ENCODE measurements at places on chromosomes 11 and 22.

DNA sequence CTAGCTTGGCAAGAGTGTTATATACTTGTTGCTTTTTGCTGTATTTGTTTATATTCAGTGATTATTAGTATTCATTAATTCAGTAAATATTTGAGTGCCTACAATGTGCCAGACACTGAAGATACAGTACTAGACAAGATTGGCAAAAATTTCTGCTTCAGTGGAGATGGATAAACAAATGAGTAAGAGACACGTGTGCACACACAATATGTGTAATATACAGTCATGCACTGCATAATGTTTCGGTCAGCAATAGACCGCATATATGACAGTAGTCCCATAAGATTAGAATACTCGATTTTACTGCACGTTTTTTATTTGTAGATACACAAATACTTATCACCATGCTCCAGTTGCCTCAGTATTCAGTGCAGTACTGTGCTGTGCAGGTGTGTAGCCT, 104.9 kb upstream of the GAL start:
- no peak for DNase-seq

DNA sequence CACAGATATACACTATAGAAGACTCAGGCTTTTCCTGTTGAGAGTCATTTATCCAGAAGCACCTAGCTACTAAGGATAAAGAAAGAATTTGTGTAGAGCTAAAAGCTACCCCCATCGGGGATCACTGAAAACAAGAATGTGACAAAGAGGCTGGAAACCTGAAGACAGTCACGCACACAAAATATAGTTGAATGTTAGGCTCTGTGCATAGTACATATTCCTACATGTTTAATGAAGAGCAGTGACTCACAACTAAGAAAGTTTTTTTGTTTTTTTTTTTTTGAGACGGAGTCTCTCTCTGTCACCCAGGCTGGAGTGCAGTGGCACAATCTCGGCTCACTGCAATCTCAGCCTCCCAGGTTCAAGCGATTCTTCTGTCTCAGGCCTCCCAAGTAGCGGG, 8.4 kb downstream of the OR10V1 start:
- no peak for DNase-seq

DNA sequence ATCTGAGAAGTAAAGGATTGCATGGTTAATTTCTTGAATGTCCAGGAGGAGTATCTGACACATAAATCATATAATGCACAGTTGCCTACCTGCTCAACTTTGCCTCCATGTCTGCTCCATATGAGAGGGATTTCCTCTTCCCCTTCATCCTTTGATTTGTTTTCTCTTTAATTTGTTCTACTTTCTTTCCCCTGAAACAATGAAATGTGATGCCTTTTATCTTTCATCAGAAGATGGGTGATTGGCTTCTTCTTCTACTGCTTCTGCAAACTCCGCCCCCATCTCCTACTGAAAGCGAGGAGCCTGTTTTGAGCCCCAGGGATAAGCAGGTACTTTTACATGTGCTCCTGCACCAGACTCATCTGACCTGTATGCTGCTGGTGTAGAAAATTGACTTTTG, 9.9 kb upstream of the ETS1 start:
- no peak for DNase-seq

DNA sequence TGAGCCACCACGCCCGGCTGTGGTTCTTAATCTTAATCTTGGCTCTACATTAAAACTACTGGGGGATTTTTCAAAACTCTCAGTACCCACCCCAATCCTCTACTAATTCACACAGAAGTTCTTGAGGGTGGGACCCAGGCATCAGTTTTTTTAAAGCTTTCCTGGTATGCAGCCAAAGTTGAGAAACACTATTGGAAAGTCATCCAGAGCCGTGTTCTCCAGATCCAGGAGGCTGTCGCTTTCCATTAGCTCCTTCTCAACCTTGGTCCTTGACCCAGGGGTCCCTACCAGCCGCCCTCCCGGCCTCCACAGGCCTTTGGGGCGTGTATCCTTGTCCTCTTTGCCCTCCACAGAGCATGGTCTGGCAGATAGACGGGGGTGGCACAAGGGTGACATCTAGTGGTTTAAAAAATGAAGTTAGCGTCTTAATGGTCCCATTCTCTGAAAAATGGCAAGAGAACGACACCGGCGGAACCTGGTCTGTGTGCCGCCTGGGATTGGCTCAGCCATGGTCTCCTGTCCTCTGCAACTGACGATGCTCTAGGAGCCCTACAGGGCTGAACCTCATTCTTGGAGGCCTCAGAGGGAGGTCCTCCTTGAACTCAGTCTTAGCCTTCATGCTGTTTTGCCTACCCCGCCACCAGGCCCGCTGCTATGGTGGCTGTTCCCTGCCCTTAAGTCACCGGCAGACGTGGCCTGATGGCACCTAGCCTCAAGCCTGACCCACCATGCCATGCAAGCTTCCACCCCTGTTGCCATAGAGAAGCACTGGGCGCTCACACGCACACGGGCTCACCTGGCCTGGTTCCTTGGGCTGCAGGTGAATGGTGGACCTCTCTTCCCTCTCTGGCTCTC, 152.0 kb upstream of the SYN3 start:
- no peak for DNase-seq

DNA sequence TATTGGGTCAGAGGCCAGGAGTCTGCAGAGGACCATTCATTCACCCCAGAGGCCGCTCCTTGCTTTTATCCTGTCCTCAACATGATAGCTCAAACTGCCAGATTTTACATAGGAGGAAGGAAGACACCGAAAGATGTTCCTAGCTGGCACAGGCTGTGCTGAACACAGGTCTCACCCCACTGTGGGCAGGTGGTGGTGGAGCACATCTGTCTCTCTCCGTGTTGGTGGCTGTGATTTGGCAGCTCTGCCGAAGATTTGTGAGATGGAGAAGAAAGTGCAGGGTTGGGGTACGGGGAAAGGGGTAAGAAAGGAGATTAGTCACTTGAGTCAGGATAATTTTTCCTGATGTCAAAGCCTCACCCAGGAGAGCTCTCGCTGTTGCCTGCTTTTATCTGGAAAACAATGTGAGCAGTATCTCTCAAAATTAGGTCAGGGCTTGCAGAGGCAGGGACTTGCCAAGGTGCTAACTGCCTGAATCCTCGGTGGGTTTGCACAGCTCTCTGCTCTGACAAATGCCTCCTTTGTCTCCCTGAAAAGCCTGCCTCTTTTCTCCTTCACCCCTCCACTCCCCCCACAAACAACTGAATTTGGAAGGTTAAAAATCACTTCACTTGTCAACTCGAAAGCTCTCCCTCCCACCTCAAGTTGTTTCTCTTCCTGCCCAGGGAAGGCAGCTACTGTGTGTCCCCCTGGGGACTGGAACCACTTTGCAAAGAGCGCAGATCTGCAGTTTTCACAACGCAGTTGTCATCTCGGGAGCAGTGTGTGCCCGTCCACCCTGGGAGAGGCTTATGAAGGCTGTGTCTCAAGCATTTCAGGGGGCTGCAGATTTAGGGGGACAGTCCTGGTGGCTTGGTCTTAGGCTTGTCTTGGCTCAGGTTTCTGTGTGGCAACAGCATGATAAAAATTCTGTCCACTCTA, 299.7 kb downstream of the ST3GAL4 start:
- DNase-seq, result no peak

- DNase-seq, result no peak
Measured at GRCh38 chr22:37244922-37245722, 1.1 kb upstream of the RAC2 start.

DNA sequence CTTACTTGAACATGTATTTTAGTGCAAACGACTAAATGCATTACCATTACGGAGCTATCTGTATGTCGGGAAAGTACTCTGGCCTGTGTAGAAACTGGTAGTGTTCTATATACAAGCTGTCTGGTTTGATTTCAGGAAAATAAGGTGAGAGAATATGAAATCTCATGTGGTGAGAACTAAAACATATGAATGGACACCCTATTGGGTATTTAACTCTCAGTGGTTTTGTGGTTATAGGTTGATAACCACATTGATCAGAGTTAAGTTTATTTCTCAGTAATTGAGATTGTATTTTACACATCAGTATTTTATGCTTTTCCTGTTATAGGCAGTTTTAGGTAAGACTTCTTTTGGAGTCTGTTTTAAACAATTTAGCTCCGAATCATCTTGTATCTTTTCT, 10.4 kb downstream of the ANO5 start:
- DNase-seq, result no peak

GRCh38 chr11:68843052-68843561, 1.4 kb upstream of the CPT1A start:
- DNase-seq, result peak; percentile 68

DNA sequence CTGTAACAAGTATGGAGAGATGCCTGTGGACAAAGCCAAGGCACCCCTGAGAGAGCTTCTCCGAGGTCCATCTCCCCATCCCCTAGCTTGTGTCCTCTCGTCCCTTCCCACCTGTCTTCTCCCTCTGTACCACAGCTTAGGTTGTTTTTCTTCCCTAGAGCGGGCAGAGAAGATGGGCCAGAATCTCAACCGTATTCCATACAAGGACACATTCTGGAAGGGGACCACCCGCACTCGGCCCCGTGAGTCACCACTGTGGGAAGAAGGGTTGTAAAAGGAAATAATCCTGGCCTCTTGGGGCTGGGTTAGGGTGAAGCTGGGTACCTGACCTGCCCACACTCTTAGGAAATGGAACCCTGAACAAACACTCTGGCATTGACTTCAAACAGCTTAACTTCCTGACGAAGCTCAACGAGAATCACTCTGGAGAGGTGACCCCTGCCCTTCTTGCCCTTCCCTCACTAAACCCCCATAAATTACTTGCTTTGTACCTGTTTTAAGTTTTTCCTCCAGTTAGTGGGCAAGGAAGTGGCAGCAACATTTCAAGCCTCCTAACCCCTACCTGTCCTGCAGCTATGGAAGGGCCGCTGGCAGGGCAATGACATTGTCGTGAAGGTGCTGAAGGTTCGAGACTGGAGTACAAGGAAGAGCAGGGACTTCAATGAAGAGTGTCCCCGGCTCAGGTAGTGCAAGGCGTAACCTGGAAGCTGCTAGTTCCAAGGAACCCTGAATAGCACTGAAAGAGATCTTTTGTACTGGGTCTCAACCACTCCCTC, 3.1 kb downstream of the TAF10 start:
- no peak for DNase-seq

- DNase-seq, result no peak
Measured at GRCh38 chr22:42425337-42425988, 6.7 kb downstream of the NFAM1 start.

All from CD4-positive, alpha-beta T cell treated with Interleukin-6 for 4 hours (primary cell).